Liver (tissue), 10 donors: ENCODE measurements at places on chromosomes 2 and 18. TPM values are rescaled to one million over a fixed set of nuclear protein-coding genes. Genes with fewer than 3 reads are reported as not detected.

SPC25 gene
- 8.2 TPM for total RNA-seq

APLF gene
- 1.4 TPM for total RNA-seq

RGPD4 gene
- not detected for total RNA-seq

HOXD13 gene
- not detected for total RNA-seq

GRCh38 chr2:127909019-127909418, 23.3 kb upstream of the AMMECR1L start:
- H3K27ac ChIP-seq, result no peak overlapping the region
- no peaks in the 10 kb centered on the region for H3K4me1 ChIP-seq
- H3K27me3 ChIP-seq, result no peaks in the 10 kb centered on the region
- no peak overlapping the region for H3K4me3 ChIP-seq
- DNase-seq, result no peak
- H3K36me3 ChIP-seq, result no peaks in the 10 kb centered on the region

DNA sequence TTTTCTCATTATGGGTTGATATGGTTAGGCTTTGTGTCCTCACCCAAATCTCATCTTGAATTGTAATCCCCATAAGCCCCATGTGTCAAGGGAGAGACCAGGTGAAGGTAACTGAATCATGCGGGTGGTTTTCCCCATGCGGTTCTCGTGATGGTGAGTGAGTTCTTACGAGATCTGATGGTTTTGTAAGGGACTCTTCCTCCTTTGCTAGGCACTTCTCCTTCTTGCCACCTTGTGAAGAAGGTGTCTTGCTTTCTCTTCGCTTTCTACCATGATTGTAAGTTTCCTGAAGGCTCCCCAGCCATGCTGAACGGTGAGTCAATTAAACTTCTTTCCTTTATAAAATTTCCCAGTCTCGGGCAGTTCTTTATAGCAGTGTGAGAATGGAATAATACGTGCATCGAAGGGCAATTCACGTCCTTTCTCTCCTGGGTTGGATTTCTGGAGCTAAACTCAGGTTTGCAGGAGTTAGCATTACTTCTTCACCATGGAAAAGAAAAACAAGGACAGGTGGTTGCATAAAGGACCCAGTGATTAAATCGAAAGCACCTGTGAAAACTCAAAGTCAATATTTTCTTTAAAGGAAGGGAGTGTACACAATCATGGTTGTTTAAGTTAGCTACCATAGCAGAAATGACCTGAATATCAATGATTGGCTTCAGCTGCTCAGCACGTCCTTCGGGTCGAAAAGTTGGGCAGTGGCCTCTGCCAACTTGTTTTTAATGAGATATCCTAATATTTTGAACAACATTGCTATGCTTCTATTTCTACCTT, 54.1 kb downstream of the CDC42EP3 start:
- H3K27me3 ChIP-seq, result no peaks in the 10 kb centered on the region
- H3K27ac ChIP-seq, result no peak overlapping the region
- H3K4me1 ChIP-seq, result peaks cover 3% of the 10 kb centered on the region

DNA sequence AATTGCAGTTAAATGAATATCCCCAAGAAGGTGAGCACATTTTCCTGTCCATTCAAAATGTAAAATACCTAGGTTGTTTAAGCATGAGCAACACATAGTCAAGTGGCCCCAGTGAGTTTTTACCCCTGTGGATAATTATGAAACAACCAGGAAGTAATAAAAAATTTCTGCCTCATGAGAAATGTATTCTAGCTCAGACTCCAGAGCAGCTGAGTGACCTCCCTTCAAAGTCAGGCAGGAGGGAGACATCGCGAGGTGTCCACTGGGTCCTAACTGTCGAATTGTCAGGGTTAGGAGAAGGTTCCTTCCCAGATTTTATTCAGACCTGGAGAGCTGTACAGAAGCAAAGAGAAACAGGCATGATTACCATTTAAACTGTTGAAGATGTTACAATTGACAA, 416.6 kb upstream of the SMIM21 start:
- H3K36me3 ChIP-seq, result no peaks in the 10 kb centered on the region
- H3K27me3 ChIP-seq, result no peaks in the 10 kb centered on the region
- no peak for DNase-seq
- no peaks in the 10 kb centered on the region for H3K4me1 ChIP-seq

GRCh38 chr18:78884502-78884901, 95.1 kb upstream of the SALL3 start:
- no peaks in the 10 kb centered on the region for H3K36me3 ChIP-seq
- no peak overlapping the region for H3K4me3 ChIP-seq
- no peak overlapping the region for H3K27ac ChIP-seq
- no peak for DNase-seq
- no peaks in the 10 kb centered on the region for H3K27me3 ChIP-seq

DNA sequence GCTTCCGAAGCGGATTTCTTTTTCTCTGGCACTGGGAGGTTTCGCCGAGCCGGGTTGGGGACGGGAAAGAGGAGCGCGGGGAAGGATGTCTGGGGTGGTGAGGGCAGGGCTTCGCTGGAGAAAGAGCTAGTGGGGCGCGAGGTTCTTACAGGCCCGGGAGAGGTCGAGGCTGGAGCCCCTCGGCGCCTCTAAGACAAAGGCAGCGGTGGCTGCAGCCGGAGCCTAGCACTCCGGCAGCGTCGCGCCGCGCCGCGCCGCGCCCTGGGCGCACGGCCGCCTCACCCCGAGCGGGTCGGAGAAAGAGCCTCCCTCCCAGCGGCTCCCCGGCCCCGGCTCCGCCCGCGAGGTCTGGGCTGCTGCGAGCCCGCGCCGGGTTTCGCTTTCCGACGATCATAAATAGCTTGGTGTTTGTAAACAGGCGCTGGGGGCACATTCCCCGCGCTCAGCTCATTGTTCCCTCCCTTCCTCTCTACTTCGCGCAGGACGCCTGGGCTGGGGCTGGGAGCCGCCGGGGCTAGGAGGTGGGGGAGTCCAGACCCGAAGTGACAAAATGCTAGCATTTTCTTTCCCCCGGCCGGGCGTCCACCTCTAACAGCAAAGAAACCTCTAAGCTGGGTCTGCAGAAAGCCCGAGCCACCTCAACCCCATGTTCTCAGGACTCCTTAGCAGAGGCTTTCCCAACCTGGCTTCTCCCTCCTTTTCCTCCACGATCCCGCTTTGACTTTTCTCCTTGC, 813 bp upstream of the MEIS1 start:
- H3K27me3 ChIP-seq, result no peaks in the 10 kb centered on the region
- H3K4me1 ChIP-seq, result peaks cover 27% of the 10 kb centered on the region
- no peaks in the 10 kb centered on the region for H3K36me3 ChIP-seq
- DNase-seq, result no peak

- H3K36me3 ChIP-seq, result no peaks in the 10 kb centered on the region
- no peak overlapping the region for H3K4me3 ChIP-seq
- H3K27ac ChIP-seq, result no peak overlapping the region
- H3K27me3 ChIP-seq, result no peaks in the 10 kb centered on the region
Measured at GRCh38 chr2:105371810-105372209, 27.0 kb downstream of the FHL2 start.

- H3K27ac ChIP-seq, result no peak overlapping the region
- H3K4me1 ChIP-seq, result peaks cover 3% of the 10 kb centered on the region
- no peak for DNase-seq
- H3K36me3 ChIP-seq, result no peaks in the 10 kb centered on the region
Measured at GRCh38 chr2:11873356-11874154, 127.1 kb downstream of the LPIN1 start.

DNA sequence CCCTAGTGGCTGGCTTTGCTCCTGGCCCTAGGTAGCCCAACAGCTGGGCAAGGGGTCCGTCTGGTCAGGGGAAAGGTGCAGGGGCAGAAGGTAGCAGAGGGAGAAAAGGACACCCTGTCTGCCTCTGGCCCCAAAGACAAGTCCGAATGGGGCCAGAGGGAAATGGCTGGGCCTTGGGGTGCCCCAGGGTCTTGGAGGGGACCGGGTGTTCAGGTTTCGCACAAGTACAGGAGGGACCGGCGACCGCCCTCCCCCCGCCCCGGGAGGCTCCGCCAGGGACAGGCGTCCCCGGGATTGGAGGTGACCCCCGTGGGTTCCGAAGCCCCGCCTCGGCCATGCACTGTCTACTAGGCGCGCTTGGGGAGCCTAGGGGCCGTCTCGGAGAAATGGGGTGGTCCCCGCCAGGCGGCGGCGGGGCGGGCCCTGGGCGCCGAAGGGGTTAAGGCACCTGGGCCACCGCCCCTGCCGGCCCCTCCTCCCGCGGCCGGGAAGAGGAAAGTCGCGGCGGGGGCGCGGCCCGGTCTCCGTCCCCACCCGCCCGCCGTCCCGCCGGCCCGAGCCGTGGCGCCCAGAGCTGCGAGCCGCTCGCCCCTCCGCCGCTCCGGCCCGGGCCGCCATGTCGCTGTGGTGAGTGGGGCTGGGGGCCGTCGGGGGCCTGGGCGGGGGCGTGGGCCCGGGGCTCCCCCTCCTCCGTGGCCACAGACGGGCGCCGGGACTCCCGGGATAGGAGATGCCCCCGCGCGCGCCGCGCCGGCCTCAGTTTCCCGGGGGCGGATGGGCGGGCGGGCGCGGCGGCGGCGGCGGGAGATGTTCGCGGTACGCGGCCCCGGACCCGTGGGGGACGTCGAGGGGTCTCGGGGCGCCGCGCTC, at the start of gene B3GNT7:
Gene B3GNT7 (plus strand): TSS at position 523 of the 870 bp plus-strand sequence. CDS start 94 bp downstream, at position 617.
- DNase-seq, result no peak
- peaks cover 5% of the 10 kb centered on the region for H3K4me1 ChIP-seq
- H3K36me3 ChIP-seq, result no peaks in the 10 kb centered on the region
- H3K4me3 ChIP-seq, result peak within 1 kb of the TSS; percentile 52

GRCh38 chr2:74503506-74504475, 3.7 kb downstream of the PCGF1 start:
- DNase-seq, result no peak
- H3K4me3 ChIP-seq, result peak overlapping the region; percentile 97
- H3K4me1 ChIP-seq, result peaks cover 75% of the 10 kb centered on the region
- peak overlapping the region; percentile 93 for H3K27ac ChIP-seq
- H3K27me3 ChIP-seq, result no peaks in the 10 kb centered on the region

DNA sequence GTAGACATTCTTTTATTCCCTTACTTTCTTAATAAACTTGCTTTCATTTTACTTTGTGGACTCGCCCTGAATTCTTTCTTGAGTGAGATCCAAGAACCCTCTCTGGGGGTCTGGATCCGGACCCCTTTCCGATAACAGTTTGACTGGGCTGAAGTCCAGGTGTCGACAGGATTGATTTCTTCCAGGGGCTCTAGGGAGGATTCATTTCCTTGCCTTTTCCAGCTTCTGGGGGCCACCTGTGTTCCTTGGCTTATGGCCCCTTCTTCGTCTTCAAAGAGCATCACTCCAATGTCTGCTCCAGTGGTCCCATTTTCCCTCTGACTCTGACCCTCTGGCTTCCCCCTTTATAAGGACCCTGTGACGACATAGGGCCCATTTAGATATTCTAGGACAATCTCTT, 67.5 kb downstream of the COPS8 start:
- DNase-seq, result no peak
- H3K4me1 ChIP-seq, result no peaks in the 10 kb centered on the region
- H3K36me3 ChIP-seq, result no peaks in the 10 kb centered on the region
- no peak overlapping the region for H3K4me3 ChIP-seq

- peaks cover 6% of the 10 kb centered on the region for H3K4me1 ChIP-seq
- DNase-seq, result no peak
- H3K27ac ChIP-seq, result no peak overlapping the region
- no peak overlapping the region for H3K4me3 ChIP-seq
- H3K36me3 ChIP-seq, result no peaks in the 10 kb centered on the region
- H3K27me3 ChIP-seq, result no peaks in the 10 kb centered on the region
Measured at GRCh38 chr2:28568533-28568932, 72.7 kb downstream of the PLB1 start.

DNA sequence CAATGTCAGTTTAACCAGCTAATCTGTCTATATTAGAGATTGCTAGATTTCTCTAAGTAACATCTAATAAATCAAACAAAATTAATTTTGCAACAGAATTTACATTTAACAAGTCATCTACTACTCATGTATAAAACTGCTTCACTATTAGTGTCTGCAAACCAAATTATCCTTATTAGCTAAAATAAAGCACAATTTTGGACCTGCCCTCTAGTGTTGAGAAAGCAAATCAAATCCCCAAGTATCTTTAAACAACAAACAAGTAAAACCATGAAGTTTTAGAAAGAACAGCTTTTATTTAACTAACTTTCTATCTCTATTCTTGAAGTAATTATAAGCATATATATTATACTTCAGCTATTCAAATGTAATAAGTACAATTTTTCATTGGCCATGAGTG, 113.1 kb upstream of the SP3 start:
- DNase-seq, result no peak
- H3K4me1 ChIP-seq, result no peaks in the 10 kb centered on the region
- H3K4me3 ChIP-seq, result no peak overlapping the region
- H3K27me3 ChIP-seq, result no peaks in the 10 kb centered on the region
- peaks cover 3% of the 10 kb centered on the region for H3K36me3 ChIP-seq

DNA sequence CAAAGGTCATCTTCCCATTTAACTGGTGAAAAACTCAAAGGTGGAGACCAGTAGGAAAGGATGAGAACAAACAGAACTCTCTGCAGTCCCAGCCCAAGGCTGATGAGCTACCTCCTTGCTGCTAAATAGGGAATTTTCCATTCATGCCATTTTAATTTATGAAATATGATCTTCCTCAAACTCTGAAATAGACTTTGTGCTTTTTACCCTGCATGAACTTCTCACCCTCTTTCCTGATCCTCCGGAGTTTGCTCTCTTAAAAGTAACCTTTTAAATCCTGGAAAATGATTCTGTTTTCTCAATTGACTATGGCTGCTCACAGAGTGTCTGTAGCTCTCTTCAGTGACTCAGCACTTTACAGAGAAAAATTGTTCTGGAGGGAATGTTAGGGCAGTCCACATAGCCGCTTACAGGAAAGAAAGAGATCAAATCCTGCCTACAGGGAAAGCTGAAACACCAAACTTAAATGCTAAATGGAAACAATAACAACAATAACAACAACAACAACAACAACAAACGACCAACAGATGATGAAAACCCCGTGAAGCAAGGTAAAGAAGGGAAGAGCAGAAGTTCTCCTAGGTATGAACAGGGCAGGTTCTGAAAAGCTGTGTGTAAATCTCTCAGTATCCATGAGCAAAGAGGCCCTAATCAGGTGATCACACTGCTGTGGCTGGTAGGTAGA, 79.8 kb upstream of the SESTD1 start:
- DNase-seq, result no peak
- no peak overlapping the region for H3K27ac ChIP-seq
- peaks cover 8% of the 10 kb centered on the region for H3K4me1 ChIP-seq
- no peak overlapping the region for H3K4me3 ChIP-seq

GRCh38 chr2:157831573-157832315, 44.4 kb downstream of the ACVR1 start:
- peaks cover 4% of the 10 kb centered on the region for H3K4me1 ChIP-seq
- H3K27ac ChIP-seq, result peak overlapping the region; percentile 86
- no peaks in the 10 kb centered on the region for H3K36me3 ChIP-seq

- H3K27me3 ChIP-seq, result no peaks in the 10 kb centered on the region
- no peak overlapping the region for H3K4me3 ChIP-seq
- no peak overlapping the region for H3K27ac ChIP-seq
- DNase-seq, result no peak
Measured at GRCh38 chr2:189191766-189192165, 12.2 kb upstream of the COL5A2 start.
